ENCODE measurements at places on chromosomes 5 and 9.

GRCh38 chr5:59838989-59839388 is 54.5 kb downstream of the PDE4D start:
- no peak for DNase-seq

- no peak for DNase-seq
These were observed 24.0 kb downstream of the NR6A1 start for GRCh38 chr9:124747065-124747464.

GRCh38 chr9:6415266-6415665 is 2.3 kb downstream of the UHRF2 start:
- DNase-seq: no peak

DNA sequence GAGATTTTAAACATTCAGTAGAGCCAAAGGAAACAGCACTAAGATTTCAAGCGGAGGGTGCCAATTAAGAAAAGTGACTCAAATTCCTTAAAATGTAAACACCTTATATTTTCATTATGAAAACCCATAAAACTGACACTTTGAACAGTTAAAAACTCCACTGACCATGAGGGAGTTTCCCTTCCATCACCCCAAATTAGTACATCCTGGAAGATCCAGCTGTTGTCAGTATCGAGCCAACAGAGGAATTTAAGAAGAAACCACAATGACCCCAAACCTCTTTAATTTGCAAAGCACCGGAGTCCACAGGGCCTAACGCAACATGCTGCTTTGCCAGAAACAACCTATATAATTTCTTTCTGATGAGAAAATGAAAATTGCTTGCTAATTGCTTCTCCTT is 41.3 kb downstream of the ROR2 start:
- no peak for DNase-seq

DNA sequence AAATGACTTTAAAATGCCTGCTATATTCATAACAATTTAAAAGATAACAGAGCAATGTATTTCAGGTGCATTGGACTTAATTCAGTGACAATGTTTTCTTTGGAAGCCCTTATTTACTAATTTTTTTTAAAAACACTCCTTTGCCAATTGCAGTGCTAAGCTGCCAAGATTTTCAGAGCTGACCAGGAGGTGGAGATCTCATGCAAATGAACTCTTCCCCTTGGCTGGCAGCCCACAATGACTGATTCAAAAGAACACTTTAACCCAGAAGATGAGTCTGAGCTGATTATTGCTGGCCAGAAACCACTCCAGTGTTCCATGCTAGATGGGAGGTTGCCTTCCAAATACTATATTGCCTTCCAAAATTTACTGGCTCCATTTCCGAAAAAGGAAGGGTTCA is 128.3 kb upstream of the CCNH start:
- DNase-seq: no peak

GRCh38 chr5:151523335-151523734 is 67.8 kb downstream of the FAT2 start:
- DNase-seq: no peak

GRCh38 chr9:16571127-16571802 is 299.2 kb downstream of the BNC2 start:
- DNase-seq: no peak

- DNase-seq: no peak
These were observed 438 bp downstream of the TRIP13 start for GRCh38 chr5:893137-893506.

DNA sequence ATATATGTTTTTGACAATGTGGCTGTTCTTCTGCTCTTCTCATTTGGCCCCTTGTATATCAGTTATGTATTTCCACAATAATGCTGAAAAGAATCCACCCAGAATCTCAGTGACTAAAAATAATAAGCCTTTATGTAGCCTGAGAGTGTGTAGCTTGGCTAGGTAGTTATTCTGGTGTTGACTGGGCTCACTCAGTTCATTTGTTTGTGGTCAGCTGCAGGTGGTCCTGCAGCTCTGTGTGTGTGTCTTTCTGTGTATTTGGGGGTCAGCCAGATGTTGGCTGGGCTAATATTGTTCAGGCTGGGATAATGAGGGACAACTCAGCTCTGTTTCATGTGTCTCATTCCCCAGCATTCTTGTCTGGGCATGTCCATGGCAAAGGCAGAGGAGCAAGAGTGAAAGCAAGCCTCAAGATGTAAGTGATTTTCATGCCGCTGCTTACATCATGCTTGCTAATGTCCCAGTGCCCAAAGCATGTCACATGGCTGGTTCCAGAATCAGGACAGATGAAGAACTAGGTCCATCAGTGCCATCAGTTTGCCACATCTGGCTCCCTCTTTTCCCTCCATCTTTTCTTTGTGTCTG is 162.8 kb downstream of the KCTD16 start:
- no peak for DNase-seq

- DNase-seq: no peak
These were observed 6.5 kb downstream of the AMACR start for GRCh38 chr5:34001241-34001841.

GRCh38 chr5:133406208-133406976 is 205.9 kb downstream of the FSTL4 start:
- no peak for DNase-seq

DNA sequence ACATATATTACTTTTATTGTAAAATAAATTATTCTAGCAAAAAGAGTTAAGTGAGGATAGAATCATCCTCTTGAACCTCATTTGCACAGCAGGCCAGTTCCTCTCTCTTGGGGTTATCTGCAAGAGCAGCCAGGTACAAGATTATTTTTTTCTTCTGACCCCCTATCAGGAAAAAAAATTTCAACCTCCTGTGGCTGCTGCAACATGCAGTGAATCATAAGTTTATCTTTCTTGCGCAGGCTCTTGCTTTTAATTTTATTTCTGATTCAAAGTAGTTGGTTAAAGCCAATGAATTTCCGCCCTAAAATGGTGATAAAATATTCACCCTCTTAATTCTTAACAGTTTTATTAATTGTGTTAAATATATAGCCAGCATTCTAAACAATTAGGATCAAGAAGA is 69.7 kb upstream of the PPP3R2 start:
- DNase-seq: no peak

- DNase-seq: no peak
These were observed 28.4 kb downstream of the HSDL2 start for GRCh38 chr9:112408275-112408674.

GRCh38 chr5:157387683-157388093 is 72.3 kb upstream of the NIPAL4 start:
- no peak for DNase-seq
